CD4-positive, CD25-positive, alpha-beta regulatory T cell (primary cell): ENCODE measurements at places on chromosomes 12 and 14.
A peak's percentile ranks its signal among the peaks of the same experiment; 100 is the strongest.

- no peak for DNase-seq
These were observed 199.0 kb upstream of the SLC38A2 start for GRCh38 chr12:46571608-46572007.

DNA sequence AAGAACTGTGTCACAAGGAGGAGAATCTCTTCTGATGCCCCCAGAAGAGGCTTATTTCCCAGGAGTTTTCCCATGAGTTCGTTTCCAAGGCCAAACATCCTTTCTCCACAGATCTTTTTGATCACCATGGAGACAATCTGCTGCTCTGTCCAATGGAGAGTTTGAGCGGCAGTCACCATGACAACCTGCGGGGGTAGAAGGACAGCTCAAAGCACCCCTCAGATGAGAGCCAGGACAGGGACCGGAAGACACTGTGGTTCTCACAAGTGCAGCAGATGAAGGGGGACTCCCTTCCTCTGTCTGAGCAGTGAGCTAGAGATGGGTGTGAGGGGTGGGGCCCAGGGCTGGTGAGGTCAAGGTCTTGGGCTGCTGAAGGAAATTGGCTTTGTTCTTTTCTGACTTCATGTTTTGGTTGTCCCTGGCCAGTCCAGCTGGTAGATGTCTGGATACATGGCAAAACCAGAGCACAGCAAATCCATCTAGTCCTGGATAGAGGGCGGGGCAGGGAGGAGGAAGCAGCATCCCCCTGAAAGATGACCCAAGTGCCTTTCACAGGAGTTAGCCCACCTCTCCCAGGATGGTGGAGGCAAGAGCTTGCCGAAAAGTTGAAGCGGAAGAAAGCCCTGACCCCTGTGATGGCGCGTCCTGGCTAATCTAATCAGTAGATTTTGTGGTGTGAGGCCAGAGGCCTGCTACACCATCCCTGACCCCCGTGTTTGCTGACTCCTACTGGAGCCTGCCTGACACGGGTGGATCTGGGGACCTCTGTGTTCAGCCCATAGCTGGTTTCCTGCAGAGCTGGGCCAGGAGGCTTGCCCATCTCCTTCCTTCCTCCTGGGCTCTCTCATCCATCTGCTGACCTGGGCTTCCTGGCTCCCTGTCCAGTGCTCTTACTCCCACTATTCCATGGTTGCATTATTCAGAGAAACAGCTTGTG lies 24.4 kb downstream of the DHRS2 start:
- DNase-seq: no peak

GRCh38 chr12:85588221-85588620 lies 248.0 kb downstream of the RASSF9 start:
- no peak for DNase-seq

DNA sequence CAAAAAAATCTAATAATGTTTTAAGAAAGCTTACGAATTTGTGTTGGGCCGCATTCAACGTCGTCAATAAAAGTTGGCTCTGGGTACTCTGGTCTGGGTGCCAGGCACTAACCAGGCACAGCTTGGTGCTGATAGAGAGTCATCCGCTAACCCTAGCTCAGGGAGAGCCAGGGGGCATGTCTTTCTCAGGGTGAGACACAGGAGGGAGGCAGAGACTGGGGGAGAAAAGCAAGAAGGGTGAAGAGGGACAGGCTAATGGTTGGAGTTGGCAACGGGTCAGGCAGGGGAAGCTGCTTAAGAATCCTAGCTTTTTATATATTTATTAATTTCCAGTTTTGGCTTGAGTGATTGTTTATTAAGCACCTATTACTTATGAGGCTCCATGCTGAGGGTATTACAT lies 105.0 kb downstream of the CMKLR1 start:
- no peak for DNase-seq

DNA sequence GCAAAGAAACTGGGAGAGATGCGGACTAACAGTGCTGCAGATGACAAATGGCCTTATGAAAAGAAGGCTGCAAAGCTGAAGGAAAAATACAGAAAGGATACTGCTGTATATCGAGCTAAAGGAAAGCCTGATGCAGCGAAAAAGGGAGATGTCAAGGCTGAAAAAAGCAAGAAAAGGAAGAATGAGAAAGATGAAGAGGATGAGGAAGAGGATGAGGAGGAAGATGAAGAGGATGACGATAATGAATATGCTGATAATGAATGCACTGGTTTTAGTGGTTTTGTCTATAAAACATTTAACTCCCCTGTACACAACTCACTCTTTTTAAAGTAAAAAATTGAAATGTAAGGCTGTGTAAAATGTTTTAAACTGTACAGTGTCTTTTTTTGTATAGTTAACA lies 13.2 kb upstream of the ARID4A start:
- no peak for DNase-seq

DNA sequence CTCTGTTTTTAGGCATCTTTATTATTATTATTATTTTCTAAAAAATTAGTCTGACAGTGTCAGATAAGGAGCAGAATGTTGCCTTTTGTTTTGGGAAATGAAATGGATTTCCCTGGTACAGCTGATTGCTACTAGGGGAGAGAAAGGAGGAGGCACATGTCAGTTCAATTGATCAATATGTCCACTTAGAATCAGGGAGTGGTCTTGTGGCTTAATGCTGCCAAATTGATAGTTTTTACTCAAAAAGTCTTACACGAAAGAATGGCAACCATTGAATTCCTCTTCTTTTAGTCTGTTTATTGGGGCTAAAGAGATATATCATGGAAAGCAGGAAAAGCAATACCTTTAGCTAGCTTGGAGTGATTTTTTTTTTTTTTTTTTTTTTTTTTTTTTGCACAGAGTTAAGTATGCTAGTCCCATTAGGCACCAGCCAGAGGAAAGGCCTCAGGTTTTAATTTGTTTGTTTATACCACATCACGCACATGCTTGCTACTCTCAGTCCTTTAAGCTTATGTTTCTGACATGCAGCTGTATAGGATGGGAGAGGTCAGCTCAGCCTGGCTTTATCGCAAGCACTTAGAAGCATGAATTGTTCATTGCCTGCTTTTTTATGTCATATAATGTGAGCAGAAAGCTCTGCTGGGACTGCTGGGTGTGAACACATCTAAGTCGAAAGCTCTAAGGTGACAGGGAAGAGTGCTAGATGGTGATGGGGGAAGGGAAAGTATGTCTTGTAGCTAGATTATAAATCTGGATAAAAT lies 1.4 kb downstream of the AKAP6 start:
- DNase-seq: no peak

GRCh38 chr14:39232554-39233415 lies 930 bp upstream of the MIA2 start:
- peak; percentile 20 for DNase-seq

DNA sequence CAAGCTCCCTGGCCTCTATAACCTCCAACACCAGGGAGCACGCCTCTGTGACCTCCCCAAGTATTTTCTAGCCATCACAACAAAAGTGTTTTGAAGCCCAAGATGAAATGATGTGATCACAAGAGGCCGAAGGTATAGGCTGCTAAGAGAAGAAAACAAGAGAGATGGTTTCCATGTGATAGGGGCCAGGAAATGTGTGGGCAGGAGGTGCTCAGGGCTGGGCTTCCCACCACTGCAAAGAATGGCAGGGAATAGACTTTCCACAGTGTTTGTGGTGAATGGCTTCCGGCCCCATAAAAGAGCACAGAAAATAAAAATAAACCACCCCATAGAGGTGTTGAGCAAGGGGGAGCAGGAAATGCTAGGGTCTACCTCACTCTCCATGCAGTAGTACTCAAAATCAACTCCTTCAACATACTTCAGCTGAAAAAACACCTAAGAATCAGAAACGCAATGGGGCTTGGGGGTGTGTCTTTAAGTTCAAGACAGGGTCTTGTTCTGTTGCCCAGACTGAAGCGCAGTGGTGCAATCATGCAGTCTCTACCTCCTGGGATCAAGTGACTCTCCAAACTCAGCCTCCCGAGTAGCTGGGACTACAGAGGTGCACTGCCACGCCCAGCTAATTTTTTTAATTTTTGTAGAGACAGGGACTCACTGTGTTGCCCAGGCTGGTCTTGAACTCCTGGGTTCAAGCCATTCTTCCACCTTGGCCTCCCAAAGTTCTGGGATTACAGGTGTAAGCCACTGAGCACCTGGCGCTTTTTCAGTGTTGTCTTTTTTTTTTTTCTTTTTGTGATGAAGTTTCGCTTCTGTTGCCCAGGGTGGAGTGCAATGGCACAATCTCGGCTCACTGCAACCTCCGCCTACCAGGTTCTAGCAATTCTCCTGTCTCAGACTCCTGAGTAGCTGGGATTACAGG lies 27.1 kb downstream of the DAD1 start:
- DNase-seq: peak; percentile 85

DNA sequence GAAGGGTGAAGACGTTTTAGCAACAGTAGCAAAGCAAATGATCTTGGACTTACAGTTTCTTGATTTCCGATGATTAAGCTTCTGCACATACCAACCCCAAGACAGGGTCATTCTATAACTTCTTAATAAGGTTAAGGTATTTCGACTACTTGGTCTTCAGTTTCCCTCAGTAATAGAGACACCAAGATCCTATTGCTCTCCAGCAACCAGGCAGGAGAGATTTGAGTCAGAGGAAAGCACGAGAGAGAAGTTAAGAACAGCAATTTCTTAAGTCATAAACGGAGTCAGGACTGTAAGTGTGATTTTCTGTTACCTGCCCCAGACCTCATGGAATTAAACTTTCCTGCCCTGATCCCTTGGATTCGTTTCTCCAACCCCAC lies 215.6 kb downstream of the TTC8 start:
- no peak for DNase-seq

- no peak for DNase-seq
These were observed 397.6 kb downstream of the NUAK1 start for GRCh38 chr12:105740970-105741725.

GRCh38 chr14:93982230-93983007 lies 6.0 kb upstream of the ASB2 start:
- DNase-seq: no peak

DNA sequence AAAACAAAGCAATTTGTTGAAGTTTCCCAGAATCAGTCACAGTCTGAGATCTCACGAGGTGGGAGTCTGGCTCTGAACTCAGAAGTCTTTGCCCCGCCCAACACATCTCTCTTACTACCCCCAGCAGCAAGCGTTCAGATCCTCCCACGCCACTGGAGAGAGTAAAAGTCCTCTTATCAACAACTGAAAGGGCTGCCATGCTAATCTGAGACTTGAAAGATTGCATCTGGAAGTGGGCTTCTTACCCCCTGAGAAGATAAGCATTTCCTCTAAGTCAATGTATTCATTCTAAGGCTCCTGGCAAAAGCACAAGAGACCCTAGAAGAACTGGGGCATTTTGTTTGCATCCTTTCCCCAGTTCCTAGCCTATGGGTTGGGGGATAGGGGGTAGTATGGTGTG lies 34.1 kb upstream of the STON2 start:
- DNase-seq: no peak

- no peak for DNase-seq
These were observed 6.0 kb downstream of the TEDC1 start for GRCh38 chr14:105496831-105497591.

DNA sequence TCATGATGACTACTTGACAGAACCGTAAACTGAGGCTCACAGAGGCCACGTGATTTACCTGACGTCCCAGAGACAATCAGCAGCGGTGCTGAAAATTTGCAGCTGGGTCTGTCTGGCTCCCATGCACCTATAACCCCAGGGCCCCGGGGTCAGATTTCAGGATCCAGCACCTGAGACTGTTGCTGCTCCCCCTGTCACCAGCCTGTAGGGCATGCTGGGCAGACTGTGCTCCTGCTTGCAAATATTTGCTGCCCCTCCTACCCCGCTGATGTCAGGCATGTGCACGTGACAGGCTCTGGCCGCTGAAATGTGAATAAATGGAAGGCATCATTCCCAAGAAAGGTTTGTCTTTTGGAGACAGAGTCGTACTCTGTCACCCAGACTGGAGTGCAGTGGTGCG lies 6.0 kb downstream of the MMAB start:
- DNase-seq: no peak

GRCh38 chr12:111864913-111865312 lies 22.9 kb downstream of the MAPKAPK5 start:
- no peak for DNase-seq

GRCh38 chr12:92912052-92912451 lies 17.0 kb downstream of the EEA1 start:
- no peak for DNase-seq
